ENCODE measurements at places on chromosomes 1 and 21.

DNA sequence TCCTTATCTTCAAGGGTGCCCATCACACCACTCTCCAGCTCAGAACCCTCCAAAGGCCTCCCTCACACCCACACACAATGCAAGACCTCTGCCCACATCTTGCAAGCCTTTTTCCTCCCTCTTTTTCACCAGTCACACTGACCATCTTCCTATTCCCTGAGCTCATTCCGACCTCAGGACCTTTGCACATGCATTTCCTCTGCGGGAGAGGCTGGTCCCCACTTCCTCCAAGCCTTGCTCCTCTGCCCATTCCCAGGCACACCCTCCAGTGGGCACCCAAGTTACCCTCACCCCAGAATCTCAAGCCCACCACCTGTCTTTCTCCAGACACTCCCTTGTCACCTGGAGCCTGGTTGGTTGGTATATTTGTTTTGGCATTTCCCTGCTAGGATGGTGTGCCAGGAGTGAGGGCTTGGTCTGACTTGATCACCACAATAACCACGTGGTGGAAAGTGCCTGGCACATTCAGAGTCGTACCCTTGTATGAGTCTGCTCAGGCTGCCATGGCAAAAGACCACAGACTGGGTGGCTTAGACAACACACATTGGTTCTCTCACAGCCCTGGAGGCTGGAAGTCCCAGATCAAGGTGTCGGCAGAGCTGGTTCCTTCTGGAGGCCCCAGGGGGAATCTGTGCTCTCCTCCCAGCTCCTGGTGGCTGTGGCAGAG is 13.2 kb downstream of the MX2 start:
- DNase-seq: no peak

GRCh38 chr1:147579934-147580537 is 38.7 kb downstream of the BCL9 start:
- DNase-seq: no peak

GRCh38 chr1:240387051-240387450 is 224.9 kb downstream of the GREM2 start:
- DNase-seq: no peak

GRCh38 chr1:245465666-245466065 is 310.9 kb downstream of the KIF26B start:
- peak; percentile 71 for DNase-seq

- DNase-seq: no peak
These were observed 13.1 kb downstream of the CACNA1S start for GRCh38 chr1:201098992-201099677.

- peak; percentile 65 for DNase-seq
These were observed 610.6 kb downstream of the KIF26B start for GRCh38 chr1:245765230-245766000.

- no peak for DNase-seq
These were observed 1.6 kb upstream of the DYRK3 start for GRCh38 chr1:206633708-206634121.

DNA sequence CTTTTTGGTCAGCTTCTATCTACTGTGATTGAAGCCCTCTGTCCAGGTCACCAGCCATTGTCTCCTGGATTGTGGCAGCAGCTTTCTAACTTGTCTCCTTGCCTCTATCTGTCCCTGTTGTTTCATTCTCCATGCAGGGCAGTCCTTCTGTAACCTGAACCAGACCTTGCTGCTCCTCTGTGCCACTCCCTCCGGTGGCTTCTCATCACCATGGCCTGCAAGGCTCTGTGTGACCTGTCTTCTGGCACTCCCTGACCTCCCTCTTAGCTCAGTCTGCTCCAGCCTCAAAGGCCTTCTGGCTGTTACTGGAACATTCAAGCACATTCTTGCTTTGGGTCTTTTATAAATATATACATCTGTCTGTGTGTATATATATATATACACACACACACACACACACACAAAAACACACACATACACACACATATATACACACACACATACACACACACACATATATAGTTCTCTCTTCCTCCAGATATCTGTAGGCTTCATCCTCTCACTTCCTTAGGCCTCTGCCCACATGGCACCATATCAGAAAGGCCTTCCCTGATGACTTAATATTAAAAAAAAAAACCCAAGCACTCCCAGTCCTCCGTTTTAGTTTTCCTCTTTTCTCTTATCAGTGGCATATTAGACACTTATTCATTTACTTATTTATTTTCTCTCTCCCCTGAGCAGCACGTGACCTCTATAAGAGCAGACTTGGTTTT is 21.2 kb upstream of the JUN start:
- DNase-seq: no peak

GRCh38 chr1:189637041-189637440 is 840.6 kb downstream of the BRINP3 start:
- no peak for DNase-seq

DNA sequence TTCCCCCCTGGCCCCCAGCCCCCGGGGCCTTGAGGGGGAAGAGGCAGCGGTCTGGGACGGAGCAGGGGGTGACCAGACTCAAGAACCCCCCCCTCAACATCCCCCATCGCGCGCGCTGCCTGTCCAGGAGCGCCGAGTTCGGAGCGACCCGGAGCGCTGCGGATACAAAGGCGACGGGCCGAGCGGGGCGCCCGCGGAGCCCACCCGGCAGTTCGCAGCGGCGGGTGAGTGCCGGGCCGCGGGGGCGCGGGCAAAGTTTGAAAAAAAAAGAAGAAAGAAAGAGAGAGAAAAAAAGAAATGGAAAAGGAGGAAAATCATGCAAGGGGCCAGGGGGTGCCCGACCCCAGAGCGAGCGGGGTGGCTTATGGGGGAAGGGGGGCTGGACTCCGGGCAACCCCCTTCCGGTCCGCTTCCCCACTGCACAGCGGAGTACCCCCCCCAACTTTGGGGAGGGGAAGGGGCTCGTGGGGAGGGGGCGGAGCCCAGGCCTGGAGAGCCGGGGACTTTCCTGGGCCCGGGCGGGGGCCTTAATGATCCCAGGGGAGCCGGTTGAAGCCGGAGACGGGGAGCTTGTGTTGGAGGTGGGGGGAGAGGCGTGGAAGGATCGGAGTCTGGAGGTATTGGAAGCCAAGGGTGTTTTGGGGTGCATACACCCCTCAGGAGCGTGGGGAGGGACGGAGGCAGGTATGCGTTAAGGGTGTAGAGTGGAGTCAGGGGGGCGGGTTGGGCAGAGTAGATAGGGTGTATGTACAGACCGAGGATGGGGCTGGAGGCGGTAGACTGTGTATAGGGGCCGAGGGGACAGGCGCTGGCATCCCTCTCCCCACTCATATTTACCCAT is 502 bp downstream of the VANGL2 start:
- DNase-seq: no peak

- peak; percentile 91 for DNase-seq
These were observed 14.3 kb upstream of the SKI start for GRCh38 chr1:2213576-2214505.

DNA sequence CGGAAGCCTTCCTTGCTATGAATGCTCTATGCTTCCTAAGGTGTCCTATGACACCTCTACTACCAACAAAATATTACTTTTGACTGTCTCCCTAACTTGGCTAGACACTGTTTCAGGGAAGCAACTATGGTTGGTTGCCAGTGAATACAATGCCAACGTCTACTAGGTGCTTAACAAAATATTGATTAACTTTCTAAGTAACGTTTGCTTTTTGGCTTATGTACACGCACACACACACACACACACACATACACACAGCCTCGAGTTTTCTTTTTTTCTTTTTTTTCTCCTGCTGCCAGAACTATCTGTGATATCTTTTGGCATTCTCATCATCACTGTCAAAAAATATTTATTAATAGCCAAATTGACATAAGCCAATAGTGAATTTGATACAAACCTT is 864.0 kb downstream of the PLA2G4A start:
- no peak for DNase-seq

GRCh38 chr1:41242342-41243078 is 404 bp upstream of the SCMH1 start:
- no peak for DNase-seq

DNA sequence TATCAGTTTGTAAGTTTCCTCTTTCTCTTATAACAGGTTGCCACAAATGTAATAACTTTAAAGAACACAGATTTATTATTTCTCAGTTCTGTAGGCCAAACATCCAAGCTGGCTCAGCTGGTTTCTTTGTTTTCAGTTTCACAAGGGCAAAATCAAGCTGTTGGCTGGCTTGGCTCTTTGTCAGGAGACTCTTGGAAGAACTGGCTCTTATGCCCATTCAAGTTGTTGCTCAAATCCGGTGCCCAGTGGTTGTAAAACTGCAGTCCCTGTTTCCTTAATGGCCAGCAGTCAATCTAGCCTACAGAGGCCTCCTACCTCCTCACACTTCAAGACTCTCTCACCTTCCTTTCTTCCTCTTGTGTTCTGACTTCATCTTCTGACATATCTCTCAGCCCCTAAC is 1171.0 kb downstream of the MRPL39 start:
- DNase-seq: no peak

GRCh38 chr1:151455966-151456365 is 3.3 kb downstream of the POGZ start:
- no peak for DNase-seq

DNA sequence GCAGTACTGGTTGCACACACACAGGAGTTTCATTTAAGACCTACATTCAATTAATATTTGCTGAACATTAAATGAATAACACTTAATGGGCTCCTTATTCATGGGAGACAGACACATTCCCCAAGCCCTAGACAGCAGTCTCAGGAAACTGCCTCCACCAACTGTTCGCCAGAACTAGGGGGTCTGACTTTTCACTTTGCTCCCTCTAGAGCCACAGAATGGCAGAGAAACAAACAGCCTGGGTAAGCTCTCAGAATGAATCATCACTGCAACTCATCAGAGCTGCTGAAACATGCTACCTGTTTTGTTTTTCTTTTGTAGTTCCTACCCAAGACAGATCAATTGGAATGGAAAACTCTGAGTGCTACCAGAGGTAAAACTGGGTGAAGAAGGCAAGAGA is 31.7 kb downstream of the ELK4 start:
- no peak for DNase-seq

DNA sequence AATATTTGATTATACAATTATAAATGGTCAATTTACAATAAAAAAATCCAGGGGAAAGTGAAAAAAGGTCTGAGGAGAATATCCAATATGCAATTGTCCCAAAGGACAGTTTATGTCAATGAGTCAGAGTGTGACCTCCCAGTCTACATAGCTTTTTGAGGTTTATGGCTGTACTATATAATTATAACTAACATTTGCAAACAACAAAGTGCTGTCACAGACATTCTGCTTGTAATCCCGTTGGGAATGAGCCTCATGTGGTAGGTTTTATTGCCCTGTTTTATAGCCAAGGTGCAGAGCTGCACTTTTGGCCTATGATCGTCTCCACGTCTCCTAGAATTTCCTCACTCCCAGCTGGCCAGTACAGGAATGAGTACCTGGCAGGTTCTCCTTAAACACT is 103.8 kb downstream of the ADSS2 start:
- no peak for DNase-seq

- no peak for DNase-seq
These were observed 3.7 kb downstream of the AURKAIP1 start for GRCh38 chr1:1371364-1371745.

DNA sequence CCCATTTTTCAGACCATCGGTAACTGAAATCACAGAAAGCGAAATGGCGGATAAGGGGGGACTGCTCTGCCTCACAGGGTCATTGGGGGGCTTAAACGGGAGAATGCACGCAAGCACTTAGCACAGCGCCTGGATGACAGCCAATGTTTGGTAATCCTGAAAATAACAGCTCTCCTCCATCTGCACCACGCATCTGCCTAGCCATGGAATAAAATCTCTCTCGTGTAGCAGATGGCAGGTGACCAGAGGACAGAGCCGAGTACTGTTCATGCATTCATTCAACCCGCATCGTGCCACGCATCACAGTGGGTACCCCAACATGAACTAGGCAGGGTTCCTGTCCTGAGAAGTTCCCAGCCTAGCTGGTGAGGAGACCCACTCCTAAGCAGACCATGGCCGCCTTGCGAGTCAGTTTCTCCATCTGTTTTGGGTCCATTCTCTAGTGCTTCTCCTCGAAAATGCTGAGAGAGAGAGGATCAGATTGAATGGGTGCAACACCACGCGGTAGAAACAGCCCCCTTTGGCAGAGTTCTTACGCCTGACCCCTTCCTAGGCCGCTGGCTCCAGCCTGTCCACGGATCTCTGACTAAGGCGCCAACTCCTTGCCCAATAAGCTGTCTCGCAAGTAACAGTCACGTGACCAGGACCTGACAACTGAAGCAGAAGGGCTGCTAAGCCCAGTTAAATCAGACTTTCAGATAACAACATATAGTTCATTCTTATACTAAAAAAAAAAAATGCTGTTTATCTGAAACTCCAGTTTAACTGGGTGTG is 7.3 kb downstream of the SLC1A7 start:
- peak; percentile 57 for DNase-seq

DNA sequence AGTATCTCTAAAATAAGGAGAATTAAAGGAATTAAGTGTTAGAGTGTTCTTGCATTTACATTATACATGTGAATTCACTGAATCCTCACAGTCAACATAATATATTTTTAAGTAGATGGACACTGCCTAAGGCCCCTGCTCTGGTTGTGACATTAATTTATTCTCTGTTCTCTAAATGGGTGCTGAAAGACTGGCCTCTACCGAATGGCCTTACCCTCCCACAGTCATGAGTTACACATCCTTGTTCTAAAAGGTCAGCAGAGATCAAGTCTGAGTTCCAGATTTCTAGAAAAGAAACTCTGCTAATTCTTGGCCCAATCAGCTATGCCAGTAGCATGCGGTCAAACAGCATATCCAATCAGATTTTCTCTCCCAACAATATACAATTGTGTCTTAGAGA is 193.2 kb downstream of the TM2D1 start:
- no peak for DNase-seq

DNA sequence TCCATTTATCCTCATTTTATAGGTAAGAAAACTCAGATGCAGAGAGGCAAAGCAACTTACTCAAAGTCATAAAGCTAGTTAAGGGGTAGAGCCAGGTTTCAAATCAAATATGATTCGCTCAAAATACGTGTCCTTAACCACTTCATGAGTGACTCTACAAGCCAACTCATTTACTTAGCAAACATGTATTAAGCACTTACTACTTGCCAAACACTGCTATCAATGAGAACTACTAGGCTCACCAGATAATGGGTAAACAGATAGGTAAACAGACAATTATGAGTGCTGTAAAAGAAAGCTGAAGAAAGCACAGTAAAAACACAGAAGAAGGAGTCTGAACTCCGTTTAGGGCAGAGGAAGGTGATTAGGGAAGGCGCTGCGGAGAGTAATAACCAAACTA is 65.9 kb downstream of the WDR64 start:
- no peak for DNase-seq

DNA sequence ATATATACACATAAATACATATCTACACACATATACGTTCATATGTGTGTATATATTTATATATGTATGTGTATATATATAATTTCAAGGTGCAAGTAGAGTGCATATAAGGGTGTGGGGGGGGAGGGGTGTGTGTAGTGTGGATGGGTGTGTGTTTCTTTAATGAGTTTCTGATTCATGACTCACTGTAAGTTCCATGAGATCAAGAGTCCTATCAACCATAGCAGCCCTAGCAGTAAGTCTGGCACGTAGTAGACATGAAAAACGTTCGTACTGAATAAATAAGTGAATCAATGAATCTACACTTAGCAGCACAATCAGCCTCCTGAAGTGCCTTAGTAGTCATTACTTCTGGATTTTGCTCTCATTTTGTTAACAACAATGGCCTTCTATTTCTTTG is 61.9 kb upstream of the KRTAP11-1 start:
- no peak for DNase-seq
